Chondrocyte (in vitro differentiated cells): ENCODE measurements at places on chromosomes 11 and 22. TPM values are rescaled to one million over a fixed set of nuclear protein-coding genes. Genes with fewer than 3 reads are reported as not detected.

DNA sequence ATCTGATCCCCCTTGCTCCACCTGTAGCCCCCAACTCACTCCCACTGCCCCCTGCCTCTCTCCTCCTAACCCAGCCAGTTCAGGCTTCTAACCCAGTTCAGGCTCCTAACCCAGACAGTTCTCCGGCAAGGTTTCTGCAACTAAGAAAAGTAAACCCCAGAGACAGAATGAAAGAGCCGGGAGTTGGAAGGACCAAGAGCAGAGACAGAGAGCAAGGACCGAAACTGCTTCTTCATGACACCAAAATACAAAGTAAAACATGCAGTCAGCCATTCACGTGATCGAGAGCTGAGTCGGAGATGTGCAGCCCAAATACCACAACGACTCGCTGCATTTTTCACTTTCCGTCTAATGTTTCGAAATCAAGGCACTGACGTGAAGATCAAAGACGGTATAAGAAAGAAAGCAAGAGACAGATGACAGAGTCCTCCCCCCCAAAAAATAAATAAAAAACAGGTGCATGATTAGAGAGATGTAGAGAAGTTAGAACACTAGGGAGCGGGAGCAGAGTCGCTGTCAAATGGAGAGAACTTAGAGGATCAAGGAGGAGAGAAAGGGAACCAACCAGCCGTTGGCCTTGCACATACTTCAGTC, 884 bp downstream of the IL10RA start:
- no peak for DNase-seq
- H3K27me3 ChIP-seq, result peaks cover 49% of the 10 kb centered on the region
- no peak overlapping the region for H3K27ac ChIP-seq
- no peaks in the 10 kb centered on the region for H3K36me3 ChIP-seq
- H3K4me3 ChIP-seq, result peak overlapping the region; percentile 63

- H3K27me3 ChIP-seq, result no peaks in the 10 kb centered on the region
- H3K36me3 ChIP-seq, result peaks cover 5% of the 10 kb centered on the region
- DNase-seq, result no peak
- no peak overlapping the region for H3K27ac ChIP-seq
- H3K4me1 ChIP-seq, result peaks cover 12% of the 10 kb centered on the region
These were observed 53.4 kb upstream of the SPATA19 start for GRCh38 chr11:133898770-133899115.

DNA sequence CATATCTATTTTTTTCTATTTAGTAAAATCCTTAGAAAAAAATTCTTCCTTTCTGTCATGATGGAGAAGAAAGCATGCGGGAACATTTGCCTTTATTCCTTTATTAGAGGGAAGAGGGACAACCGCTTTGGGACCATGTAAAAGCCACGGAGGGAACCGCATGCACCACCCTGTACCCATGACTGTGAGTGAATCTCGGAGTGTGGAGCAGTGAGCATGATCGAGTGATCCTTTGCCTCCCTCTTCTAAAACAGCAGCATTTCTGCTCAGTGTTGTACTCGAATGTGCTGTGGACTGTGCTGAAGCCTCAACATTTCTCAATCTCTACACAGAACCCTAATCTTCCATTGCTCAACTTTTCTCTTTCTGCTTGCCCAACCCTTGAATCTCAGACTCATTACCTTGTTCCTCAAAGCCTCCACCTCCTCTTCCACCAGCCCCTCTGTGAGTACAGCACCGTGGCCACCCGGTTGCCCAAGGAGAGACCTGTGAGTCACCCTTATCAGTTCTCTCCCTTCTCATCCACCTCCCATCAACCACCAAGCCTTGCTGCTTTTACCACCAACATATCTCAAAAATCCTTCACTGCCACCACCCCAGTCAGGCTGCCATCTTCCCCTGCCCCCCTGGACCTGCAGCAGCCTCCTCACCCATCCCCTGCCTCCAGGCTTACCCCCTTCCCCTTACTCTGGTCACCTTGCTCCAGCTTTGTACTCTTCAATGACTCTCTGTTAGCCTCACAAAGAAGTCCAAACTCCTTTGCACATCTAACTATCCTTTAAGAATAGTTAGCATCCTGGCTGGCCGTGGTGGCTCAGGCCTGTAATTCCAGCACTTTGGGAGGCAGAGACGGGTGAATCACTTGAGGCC, 103.1 kb downstream of the NAT10 start:
- no peaks in the 10 kb centered on the region for H3K27me3 ChIP-seq
- no peak overlapping the region for H3K27ac ChIP-seq
- DNase-seq, result no peak
- H3K4me3 ChIP-seq, result no peak overlapping the region

Gene MSANTD4
- total RNA-seq, result 18.2 to 20.5 TPM (median 18.3 TPM) in 3 replicates

Gene DRD4
- 0.55 to 1.7 TPM (median 1.00 TPM) in 3 replicates for total RNA-seq

Gene OR51A7
- not detected in 3 replicates for total RNA-seq

Gene EMID1
- 0.33 to 0.41 TPM in 2 of 3 replicates, not detected in the other for total RNA-seq

DNA sequence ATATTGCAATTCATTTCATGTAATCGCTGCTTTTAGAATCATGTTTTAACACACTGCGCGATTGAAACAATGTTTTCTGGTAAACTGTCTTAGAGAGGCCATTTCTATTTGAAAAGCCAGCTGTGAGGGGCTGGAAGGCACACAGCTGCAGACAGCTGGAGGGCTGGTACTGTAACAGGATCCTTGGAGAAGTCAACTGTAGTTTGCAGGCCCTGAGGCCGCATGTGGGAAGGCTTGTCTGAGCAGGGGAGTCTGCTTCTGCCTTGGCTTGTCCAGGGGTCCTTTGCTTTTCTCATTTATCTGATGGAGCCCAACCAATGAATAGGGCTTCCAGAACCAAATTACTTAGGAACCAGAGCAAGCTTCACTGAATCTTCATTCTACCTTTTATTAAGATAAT, 313.5 kb downstream of the BLID start:
- H3K27me3 ChIP-seq, result no peaks in the 10 kb centered on the region
- no peak overlapping the region for H3K4me3 ChIP-seq
- H3K27ac ChIP-seq, result no peak overlapping the region
- no peak for DNase-seq

- no peak overlapping the region for H3K27ac ChIP-seq
- H3K4me3 ChIP-seq, result no peak overlapping the region
These were observed 51.9 kb upstream of the ALX4 start for GRCh38 chr11:44361813-44362212.

- no peak for DNase-seq
- H3K4me3 ChIP-seq, result peak overlapping the region; percentile 94
- peaks cover 22% of the 10 kb centered on the region for H3K4me1 ChIP-seq
- H3K27ac ChIP-seq, result peak overlapping the region; percentile 86
- H3K27me3 ChIP-seq, result no peaks in the 10 kb centered on the region
These were observed 762 bp upstream of the CCDC134 start for GRCh38 chr22:41799486-41800347.

GRCh38 chr11:96052921-96053651, 129.2 kb upstream of the MTMR2 start:
- H3K4me3 ChIP-seq, result no peak overlapping the region
- H3K36me3 ChIP-seq, result no peaks in the 10 kb centered on the region
- H3K4me1 ChIP-seq, result peaks cover 67% of the 10 kb centered on the region
- peak overlapping the region; percentile 82 for H3K27ac ChIP-seq

Gene MS4A6A
- not detected in 3 replicates for total RNA-seq

Gene LRRC75B
- total RNA-seq, result 5.6 to 13.0 TPM (median 8.6 TPM) in 3 replicates

DNA sequence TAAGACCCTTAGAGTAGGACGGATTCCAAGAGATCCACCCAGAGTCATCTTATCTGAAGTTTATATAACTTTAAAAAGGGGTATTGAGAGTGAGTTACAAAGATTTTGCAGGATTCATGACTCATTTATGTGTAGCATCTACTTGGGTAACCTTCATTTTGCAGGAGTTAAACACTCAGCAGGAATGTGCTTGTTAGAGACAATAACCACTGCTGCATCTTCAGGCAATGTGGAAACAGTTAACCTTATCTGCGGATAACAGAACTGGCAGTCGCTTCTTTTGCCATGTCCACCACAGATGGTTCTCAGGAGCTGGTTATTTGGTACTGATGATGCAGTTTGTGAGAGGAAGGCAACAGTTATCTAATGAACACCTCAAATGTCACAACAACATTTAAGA, 417.9 kb upstream of the DDI1 start:
- no peaks in the 10 kb centered on the region for H3K4me1 ChIP-seq
- DNase-seq, result no peak
- H3K36me3 ChIP-seq, result peaks cover 7% of the 10 kb centered on the region
- H3K27ac ChIP-seq, result no peak overlapping the region

DNA sequence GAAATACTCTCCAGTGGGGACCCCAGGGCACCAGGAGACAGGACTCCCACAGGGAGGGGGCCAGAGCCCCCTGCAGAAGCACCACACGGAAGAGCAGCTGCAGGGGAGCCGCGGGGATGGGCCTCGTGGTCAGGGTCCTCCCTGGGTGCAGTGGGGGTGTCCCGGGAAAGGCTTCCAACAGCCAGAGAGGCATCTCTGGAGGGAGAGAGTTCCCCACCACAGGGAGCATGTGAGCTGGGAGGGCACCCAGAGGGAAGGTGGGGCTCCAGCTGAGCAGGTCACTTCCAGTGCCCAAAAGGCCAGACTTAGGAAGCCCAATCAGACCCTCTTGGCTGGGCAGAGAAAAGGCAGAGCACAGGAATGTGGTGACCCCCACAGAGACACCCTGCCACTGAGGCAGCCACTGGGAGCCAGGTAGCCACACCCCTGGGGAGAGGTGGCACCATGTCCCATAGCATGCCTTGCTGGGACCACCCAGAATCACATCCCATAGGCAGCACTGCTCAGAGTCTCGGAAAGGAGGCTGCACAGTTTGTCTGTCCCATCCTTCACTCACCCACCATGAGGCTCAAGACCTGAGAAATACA, 49.9 kb upstream of the LMO1 start:
- H3K4me3 ChIP-seq, result no peak overlapping the region
- H3K36me3 ChIP-seq, result no peaks in the 10 kb centered on the region
- H3K27ac ChIP-seq, result no peak overlapping the region
- peaks cover 23% of the 10 kb centered on the region for H3K27me3 ChIP-seq
- H3K4me1 ChIP-seq, result no peaks in the 10 kb centered on the region

Gene TOP3B
- total RNA-seq, result 23.3 to 38.1 TPM (median 25.8 TPM) in 3 replicates

DNA sequence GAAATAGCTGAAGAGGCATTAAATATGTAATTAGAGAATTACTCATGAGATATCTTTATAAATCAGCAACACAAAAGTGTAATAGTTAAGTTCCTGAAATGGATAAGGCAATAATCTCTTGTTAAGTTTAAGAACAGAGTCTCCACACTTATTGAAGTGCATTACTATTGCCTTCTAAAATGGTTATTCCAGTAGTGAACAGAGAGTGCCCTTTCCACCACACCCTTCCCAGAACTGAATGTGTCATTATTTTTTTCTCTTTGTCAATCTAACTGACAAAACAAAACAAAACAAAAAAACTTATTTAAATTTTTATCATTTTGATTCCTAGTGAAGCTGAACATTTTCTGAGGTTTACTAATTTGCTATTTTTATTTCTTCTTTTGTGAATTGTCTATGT, 9.2 kb upstream of the PRRG4 start:
- H3K4me3 ChIP-seq, result no peak overlapping the region
- H3K27ac ChIP-seq, result no peak overlapping the region
- peaks cover 40% of the 10 kb centered on the region for H3K27me3 ChIP-seq
- H3K4me1 ChIP-seq, result no peaks in the 10 kb centered on the region
- H3K36me3 ChIP-seq, result no peaks in the 10 kb centered on the region

- H3K4me3 ChIP-seq, result no peak overlapping the region
- H3K27ac ChIP-seq, result peak overlapping the region; percentile 4
- H3K4me1 ChIP-seq, result peaks cover 9% of the 10 kb centered on the region
- H3K27me3 ChIP-seq, result no peaks in the 10 kb centered on the region
- DNase-seq, result no peak
These were observed 92.3 kb upstream of the TEAD1 start for GRCh38 chr11:12581923-12582322.

GRCh38 chr11:90176069-90176468, 41.6 kb downstream of the NAALAD2 start:
- peaks cover 4% of the 10 kb centered on the region for H3K27me3 ChIP-seq
- no peak for DNase-seq
- no peaks in the 10 kb centered on the region for H3K4me1 ChIP-seq
- H3K27ac ChIP-seq, result no peak overlapping the region
- H3K4me3 ChIP-seq, result no peak overlapping the region

Gene TMEM191C
- total RNA-seq, result 0.49 to 1.7 TPM (median 1.5 TPM) in 3 replicates

GRCh38 chr22:32874976-32875375, 73.5 kb downstream of the TIMP3 start:
- peaks cover 35% of the 10 kb centered on the region for H3K27me3 ChIP-seq
- H3K27ac ChIP-seq, result no peak overlapping the region
- H3K4me3 ChIP-seq, result no peak overlapping the region
- no peak for DNase-seq

Gene HOATZ
- total RNA-seq, result not detected in 3 replicates

Gene RNF26
- total RNA-seq, result 22.8 to 26.0 TPM (median 24.3 TPM) in 3 replicates

DNA sequence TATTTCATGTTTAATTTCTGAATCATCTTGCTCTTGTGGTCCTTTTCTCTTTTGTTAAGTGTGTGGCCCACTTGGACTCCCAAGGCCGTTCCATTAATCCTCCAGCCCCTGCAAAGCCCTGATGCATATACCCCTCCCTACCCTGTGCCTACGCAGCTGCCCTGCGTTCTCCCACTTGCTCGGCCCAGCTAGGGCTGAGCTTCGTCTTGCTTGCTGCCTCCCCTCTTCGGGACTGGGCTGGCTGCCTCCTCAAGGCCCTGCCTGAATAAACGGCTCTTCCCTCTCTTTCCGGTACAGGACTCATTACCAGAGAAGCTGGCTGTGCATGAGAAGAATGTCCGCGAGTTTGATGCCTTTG, 28.5 kb downstream of the ARHGAP1 start:
- H3K27me3 ChIP-seq, result no peaks in the 10 kb centered on the region
- peak overlapping the region; percentile 17 for H3K27ac ChIP-seq
- no peak for DNase-seq
- H3K36me3 ChIP-seq, result peaks cover 30% of the 10 kb centered on the region
- no peak overlapping the region for H3K4me3 ChIP-seq

Gene KBTBD3
- total RNA-seq, result 3.5 to 4.0 TPM (median 4.0 TPM) in 3 replicates

GRCh38 chr11:64880240-64881001, 2.0 kb upstream of the EHD1 start:
- H3K4me3 ChIP-seq, result no peak overlapping the region
- H3K4me1 ChIP-seq, result peaks cover 30% of the 10 kb centered on the region
- no peaks in the 10 kb centered on the region for H3K27me3 ChIP-seq
- H3K36me3 ChIP-seq, result peaks cover 2% of the 10 kb centered on the region

Gene GLYAT
- total RNA-seq, result not detected in 3 replicates
